PC-3 (cell line): ENCODE measurements at places on chromosomes 12 and 14. TPM values are rescaled to one million over a fixed set of nuclear protein-coding genes. Genes with fewer than 3 reads are reported as not detected.

The CLEC9A gene
- not detected in 2 replicates for total RNA-seq

The SETD3 gene
- total RNA-seq: 46.8 and 51.7 TPM in 2 replicates

DNA sequence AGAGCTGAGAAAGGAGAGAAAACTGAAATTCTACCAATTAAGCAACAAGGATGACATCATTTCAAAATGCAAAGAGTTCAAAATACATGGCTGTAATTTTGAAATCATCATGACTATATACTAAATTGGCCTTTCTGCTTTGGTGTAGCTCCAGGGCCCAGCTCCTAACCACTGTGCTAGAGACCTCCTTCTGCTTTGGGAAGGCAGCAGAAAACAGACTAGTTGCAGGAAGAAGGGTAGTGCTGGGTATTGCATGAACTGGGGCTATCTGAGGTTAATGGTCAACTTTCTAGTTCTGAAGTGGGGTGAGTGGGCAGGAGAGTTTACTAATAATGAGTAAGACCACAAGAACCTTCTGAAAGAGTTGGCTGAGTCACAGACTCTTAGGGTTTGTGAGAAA lies 66.2 kb downstream of the PTGER2 start:
- peak; percentile 61 for DNase-seq

The SALL2 gene
- 4.1 and 6.0 TPM in 2 replicates for total RNA-seq

The EEA1 gene
- 7.9 and 11.9 TPM in 2 replicates for total RNA-seq

The FGF23 gene
- not detected in 2 replicates for total RNA-seq

The SIX6 gene
- total RNA-seq: not detected in 2 replicates

GRCh38 chr12:116713527-116713926 lies 24.3 kb downstream of the SPRING1 start:
- no peak for DNase-seq

GRCh38 chr12:32126720-32127119 lies 20.1 kb downstream of the BICD1 start:
- peak; percentile 78 for DNase-seq

GRCh38 chr14:76941946-76942805 lies 86.3 kb downstream of the IRF2BPL start:
- no peak for DNase-seq

The SERPINA10 gene
- not detected in 2 replicates for total RNA-seq

The NDUFB1 gene
- total RNA-seq: 147 and 248 TPM in 2 replicates

The NFATC4 gene
- total RNA-seq: 11.5 and 15.1 TPM in 2 replicates

The CABP1 gene
- not detected in 2 replicates for total RNA-seq

DNA sequence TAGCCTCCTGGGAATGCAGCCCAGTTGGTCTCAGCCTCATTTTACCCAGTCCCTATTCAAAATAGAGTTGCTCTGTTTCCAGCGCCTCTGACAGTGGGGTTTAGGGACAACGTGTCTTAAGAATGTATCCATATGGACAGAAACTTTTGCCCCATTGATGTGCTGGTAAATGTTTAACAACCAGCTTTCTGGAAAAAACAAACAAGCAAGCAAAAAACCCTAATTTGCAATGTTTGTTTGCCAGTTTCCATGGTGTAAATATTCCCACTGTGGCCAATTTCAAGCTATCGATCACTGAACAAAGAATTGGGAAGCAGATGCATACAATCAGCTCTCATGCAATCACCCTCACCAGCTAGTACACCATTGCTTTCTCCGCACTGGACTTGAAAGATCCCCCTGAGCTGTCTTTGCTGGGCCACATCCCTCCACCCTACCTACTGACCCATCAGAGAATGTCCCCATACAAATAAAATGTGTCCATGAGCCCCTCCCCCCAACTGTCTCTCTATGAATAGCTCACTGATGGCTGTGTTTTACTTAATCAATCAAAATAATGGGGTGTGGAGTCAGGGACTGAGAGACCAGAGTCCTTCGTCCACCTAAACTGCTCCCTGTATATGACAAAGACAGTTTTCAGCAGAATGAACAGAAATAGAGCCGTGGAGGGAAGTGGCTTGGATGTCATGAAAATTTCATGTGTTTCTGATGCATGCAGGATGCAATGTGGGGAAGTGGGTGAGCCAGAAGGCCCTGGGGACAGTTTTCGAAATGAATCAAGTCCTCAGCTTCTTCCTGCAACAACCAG lies 40.8 kb downstream of the CCDC60 start:
- DNase-seq: no peak

GRCh38 chr12:109448707-109449390 lies 28.3 kb downstream of the KCTD10 start:
- DNase-seq: no peak

The RTL1 gene
- not detected in 2 replicates for total RNA-seq

DNA sequence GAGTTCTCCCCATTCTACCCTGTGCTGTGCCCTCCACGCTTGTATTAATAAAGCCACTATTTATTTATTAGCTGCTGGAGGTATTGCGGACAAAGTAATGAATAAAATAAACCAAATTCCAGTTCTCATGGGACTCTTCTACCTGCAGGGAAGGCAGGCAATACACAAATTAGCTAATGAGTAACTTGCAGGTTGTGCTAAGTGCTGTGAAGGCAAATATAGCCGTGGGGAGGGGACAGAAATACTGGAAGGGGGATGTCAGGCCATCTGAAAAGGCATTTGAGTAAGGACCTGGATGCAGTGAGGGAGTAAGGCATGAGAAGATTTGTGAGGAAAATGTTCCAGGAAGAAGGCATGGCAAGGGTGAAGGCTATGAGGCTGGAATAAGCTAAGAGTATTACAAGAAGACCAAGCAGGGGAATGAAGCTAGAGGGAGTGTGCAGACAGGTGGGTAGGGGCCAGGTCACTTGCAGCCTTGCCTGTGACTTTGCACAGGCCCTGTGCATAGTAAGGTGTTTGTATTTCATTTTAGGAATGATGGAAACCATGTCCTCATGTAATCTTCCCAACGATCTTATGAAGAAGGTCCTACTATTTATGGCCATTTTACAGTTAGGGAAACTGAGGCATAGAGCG lies 167.5 kb downstream of the PTPN11 start:
- DNase-seq: no peak

GRCh38 chr14:54681811-54682261 lies 114.9 kb downstream of the SAMD4A start:
- no peak for DNase-seq

The NXPH4 gene
- 10.7 and 15.1 TPM in 2 replicates for total RNA-seq

DNA sequence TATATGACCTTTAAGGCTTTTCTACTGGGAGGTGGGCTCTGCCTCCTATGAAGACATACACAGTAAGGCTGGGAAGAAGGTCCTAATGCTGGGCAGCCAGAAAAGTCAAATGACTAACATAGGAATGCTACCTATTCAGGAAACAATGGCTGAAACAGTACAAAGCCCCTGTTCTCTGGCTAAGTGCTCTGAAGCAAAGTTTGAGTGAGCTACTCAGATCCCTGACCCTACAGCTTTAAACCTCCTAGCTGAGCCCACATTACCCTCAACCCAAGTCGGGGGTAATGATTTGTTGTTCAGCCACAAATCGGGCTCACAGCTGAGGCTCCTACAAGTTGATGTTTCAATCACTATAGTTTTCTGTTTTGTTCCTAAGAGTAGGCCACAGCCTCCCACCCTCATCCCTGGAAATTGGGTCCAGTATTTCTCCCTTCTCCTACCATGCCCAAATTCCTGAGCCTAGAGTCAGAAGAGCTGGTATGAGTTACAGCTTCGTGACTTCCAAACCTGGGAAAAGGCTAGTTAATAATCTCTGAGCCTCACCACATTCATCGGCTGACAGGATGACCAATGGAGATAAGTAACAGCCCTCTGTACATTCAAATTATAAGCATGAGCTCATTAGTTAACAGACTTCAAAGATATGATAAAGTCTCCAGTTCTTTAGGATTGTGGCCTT lies 46.5 kb downstream of the BTBD7 start:
- DNase-seq: no peak

The GEMIN2 gene
- 42.7 and 48.1 TPM in 2 replicates for total RNA-seq

- no peak for DNase-seq
These were observed 82.0 kb upstream of the DYNC1H1 start for GRCh38 chr14:101882141-101882935.

- DNase-seq: no peak
These were observed 321.5 kb downstream of the CACNA1C start for GRCh38 chr12:2374092-2374906.

DNA sequence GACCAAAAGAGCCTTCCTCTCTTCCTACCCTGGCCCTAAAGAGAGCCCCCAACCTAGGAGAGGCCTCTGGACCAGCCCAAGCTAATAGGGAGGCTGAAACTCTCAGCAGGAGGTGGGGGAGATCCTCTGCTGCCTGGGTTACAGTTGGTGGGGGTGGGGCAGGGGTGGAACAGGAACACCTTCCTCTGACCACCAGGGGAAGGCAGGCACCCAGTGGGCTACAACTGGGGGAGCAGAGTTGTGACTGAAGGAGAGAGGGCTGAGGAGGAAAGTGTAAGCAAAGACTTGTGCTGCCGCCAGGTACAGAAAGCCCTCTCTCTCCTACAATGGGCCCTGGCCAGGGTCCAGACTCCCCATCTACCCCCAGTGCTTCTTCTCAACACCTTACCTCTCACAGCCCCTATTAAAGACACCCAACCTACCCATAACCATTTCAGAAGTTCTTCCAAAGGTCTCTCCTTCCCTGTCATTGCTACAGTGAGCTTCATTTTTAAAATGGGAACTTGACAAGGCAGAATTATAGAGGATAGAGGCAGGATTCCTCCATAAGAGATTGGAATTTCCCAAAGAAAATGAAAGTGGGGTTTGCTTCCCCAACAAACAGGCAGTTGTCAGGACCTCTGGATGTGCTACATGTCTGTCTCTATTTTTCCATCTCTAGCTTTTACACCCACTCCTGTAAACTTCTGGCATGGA lies 1.4 kb downstream of the MYO1A start:
- DNase-seq: no peak
